ENCODE measurements at places on chromosomes 3 and 15.

GRCh38 chr3:129485721-129486663 is 42.4 kb upstream of the RHO start:
- H3K27ac ChIP-seq: peak overlapping the region; percentile 68
- H3K4me1 ChIP-seq: peaks cover 4% of the 10 kb centered on the region
- no peak overlapping the region for H3K4me3 ChIP-seq
- DNase-seq: peak; percentile 85
- peaks cover 22% of the 10 kb centered on the region for H3K36me3 ChIP-seq

- no peaks in the 10 kb centered on the region for H3K27me3 ChIP-seq
- no peak for DNase-seq
- H3K27ac ChIP-seq: no peak overlapping the region
- no peaks in the 10 kb centered on the region for H3K4me1 ChIP-seq
- H3K4me3 ChIP-seq: no peak overlapping the region
- H3K36me3 ChIP-seq: no peaks in the 10 kb centered on the region
Measured at GRCh38 chr3:124361566-124361965, 368.7 kb upstream of the UMPS start.

GRCh38 chr15:31207246-31207645 is 105.7 kb upstream of the TRPM1 start:
- H3K36me3 ChIP-seq: no peaks in the 10 kb centered on the region
- H3K27ac ChIP-seq: no peak overlapping the region
- DNase-seq: no peak
- H3K4me1 ChIP-seq: no peaks in the 10 kb centered on the region
- no peaks in the 10 kb centered on the region for H3K27me3 ChIP-seq
- H3K4me3 ChIP-seq: no peak overlapping the region

GRCh38 chr3:110625201-110625747 is 446.3 kb upstream of the NECTIN3 start:
- no peaks in the 10 kb centered on the region for H3K4me1 ChIP-seq
- H3K36me3 ChIP-seq: no peaks in the 10 kb centered on the region
- H3K27ac ChIP-seq: no peak overlapping the region
- DNase-seq: no peak
- no peaks in the 10 kb centered on the region for H3K27me3 ChIP-seq
- no peak overlapping the region for H3K4me3 ChIP-seq

GRCh38 chr15:64009798-64010261 is 36.5 kb downstream of the DAPK2 start:
- H3K27ac ChIP-seq: peak overlapping the region; percentile 70
- H3K27me3 ChIP-seq: no peaks in the 10 kb centered on the region
- peaks cover 62% of the 10 kb centered on the region for H3K4me1 ChIP-seq

- no peak overlapping the region for H3K27ac ChIP-seq
- DNase-seq: no peak
- no peaks in the 10 kb centered on the region for H3K36me3 ChIP-seq
Measured at GRCh38 chr3:123361071-123361470, 87.8 kb downstream of the ADCY5 start.

DNA sequence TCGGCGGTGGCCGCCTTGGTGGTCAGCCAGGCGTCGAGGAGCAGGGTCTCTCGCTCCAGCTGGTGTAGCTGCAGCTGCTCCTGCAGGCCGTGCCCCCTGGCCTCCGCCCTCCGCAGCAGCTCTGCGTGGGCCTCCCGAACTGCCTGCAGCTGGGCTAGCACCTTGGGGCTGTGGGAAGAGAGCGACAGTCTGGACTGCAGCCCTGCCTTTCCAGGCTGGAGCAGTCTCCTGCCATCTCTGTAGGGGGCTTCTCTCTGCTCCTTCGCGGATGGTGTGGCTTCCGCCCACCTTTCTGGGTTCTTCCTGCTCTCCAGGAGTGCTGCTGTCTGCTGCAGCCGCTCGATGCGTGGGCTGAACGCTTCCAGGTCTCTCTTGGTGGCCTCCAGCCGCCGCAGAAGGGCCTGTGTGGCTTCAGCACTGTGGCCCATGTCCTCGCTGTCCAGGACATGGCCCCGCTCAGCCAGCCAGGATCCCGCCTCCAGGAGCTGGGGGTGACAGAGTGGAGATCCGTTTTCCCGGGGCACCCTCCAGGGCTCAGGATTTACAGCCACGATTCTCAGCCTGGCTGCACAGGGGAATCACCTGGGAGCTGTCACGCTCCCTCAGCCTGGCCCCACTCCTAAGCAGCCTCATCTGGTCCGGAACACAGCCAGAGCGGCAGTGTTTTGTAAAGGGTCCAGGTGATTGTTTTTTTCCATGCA is 16.8 kb downstream of the PLA2G4B start:
- no peak for DNase-seq
- H3K4me1 ChIP-seq: peaks cover 9% of the 10 kb centered on the region
- H3K36me3 ChIP-seq: no peaks in the 10 kb centered on the region
- H3K4me3 ChIP-seq: no peak overlapping the region

GRCh38 chr15:79089890-79090486 is 592 bp downstream of the RASGRF1 start:
- no peak overlapping the region for H3K4me3 ChIP-seq
- peaks cover 25% of the 10 kb centered on the region for H3K4me1 ChIP-seq

GRCh38 chr15:80531796-80532195 is 127.6 kb downstream of the ARNT2 start:
- no peak for DNase-seq
- no peak overlapping the region for H3K4me3 ChIP-seq
- no peak overlapping the region for H3K27ac ChIP-seq
- H3K4me1 ChIP-seq: peaks cover 12% of the 10 kb centered on the region
- no peaks in the 10 kb centered on the region for H3K27me3 ChIP-seq

DNA sequence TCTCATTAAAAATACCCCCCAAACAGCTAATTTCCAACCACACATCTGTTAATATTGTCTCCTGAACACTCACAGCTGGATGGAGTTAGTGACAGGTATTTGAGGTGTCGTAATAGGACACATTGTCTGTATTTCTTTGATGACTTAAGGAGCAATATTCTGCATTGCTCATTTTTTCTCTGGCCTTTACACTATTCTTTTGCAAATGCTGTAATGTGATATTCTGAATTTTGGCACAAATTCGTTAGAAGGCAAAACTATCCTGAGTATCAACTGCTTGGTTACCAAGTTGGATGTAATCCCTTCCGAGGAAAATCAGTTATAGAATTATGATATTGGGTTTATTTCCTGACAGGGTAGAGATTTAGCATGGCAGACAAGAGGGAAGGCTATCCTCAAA is 1030.2 kb downstream of the MCTP2 start:
- H3K36me3 ChIP-seq: no peaks in the 10 kb centered on the region
- H3K4me1 ChIP-seq: peaks cover 31% of the 10 kb centered on the region
- DNase-seq: no peak
- no peak overlapping the region for H3K27ac ChIP-seq

DNA sequence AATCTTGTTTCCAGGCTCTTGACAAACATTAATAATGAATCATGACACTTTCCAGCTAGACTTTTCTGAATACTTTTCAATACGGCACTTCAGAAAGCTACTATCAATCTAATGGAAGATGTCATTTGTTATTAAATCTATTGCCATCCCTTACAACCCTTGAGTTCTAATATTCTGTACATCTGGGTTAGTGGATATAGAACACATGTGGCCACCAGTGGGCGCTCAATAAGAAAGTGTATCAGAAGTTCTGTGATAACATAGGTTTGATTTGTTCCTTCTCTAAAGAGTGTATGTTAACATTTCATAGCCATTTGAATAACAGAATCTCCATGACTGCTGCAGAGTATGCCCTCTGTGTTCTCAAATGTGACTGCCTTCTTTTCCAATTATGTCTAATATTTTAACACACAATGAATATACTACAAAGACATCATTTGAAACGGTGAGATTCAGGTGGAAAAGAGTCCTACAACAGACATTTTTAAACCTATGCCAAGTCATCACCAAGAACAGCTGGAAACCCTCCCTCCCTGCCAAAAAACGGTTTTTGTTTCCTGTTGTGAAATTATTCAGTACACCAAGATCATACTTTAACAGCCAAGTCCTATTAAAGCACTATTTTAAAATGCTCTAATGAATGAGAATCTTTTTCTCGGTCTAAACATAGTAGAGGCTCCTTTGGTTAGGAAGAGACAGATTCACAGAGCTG is 22.2 kb downstream of the ALDH1A2 start:
- no peak for DNase-seq
- H3K4me1 ChIP-seq: no peaks in the 10 kb centered on the region
- no peak overlapping the region for H3K27ac ChIP-seq
- H3K36me3 ChIP-seq: no peaks in the 10 kb centered on the region
- H3K27me3 ChIP-seq: peaks cover 6% of the 10 kb centered on the region

DNA sequence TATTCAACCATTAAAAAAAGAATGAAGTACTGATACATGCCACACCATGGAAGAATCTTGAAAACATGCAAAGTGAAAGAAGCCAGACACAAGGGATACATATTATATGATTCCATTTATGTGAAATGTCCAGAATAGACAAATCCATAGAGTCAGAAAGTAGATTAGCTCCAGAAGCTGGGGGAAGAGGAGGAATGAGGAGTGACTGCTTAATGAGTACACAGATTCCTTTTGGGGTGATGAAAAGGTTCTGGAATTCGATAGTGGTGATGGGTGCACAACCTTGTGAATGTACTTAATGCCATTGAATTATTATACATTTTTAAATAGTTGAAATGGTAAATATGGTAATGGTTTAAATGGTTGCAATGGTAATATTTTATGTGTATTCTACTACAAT is 90.6 kb upstream of the SPATA12 start:
- H3K4me3 ChIP-seq: no peak overlapping the region
- no peak for DNase-seq
- no peak overlapping the region for H3K27ac ChIP-seq
- H3K36me3 ChIP-seq: no peaks in the 10 kb centered on the region
- H3K27me3 ChIP-seq: no peaks in the 10 kb centered on the region

- H3K27ac ChIP-seq: peak overlapping the region; percentile 72
- no peak overlapping the region for H3K4me3 ChIP-seq
- no peak for DNase-seq
- no peaks in the 10 kb centered on the region for H3K27me3 ChIP-seq
- H3K4me1 ChIP-seq: peaks cover 72% of the 10 kb centered on the region
Measured at GRCh38 chr3:50267280-50267913, 1.6 kb upstream of the SEMA3B start.

DNA sequence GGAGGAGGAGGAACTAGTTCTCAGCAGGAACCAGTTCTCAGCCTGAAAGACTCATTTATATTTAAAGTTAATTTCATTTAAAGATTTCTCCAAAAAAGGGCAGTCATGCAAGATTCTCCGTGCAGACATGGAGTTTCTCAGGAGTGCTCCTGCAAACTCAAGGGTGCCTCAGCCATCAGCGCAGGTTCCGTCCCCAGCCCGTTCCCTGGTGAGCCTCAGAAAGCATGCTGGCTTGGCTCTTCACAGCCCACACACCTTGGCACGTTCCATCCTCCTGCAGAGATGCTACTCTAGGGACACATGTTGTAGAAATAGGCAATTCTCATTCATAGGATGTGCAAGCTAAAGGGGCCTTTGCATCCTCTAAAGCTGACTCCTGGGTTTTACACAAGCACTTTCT is 123.0 kb downstream of the LIPC start:
- H3K27ac ChIP-seq: no peak overlapping the region
- DNase-seq: no peak
- no peaks in the 10 kb centered on the region for H3K36me3 ChIP-seq
- no peaks in the 10 kb centered on the region for H3K4me1 ChIP-seq
- H3K4me3 ChIP-seq: no peak overlapping the region

DNA sequence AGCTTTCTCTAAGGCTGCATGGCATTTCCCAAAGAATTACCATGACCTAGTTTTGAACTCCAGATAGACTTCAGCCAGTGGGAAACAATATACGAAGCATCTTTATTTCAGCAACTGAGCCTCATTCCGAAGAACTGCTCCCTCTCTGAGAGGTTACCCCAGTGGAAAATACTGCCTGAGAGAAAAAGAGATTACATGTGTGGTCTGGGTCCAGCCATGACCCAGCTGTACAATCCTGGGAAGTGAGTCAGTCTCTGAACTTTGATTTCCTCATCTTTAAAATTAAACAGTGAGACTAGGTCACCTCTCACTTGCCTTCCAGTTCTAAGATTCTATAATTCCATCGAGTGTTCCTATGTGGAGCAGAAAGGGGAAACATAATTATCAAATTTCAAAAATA is 42.4 kb downstream of the TNIK start:
- H3K4me3 ChIP-seq: no peak overlapping the region
- no peaks in the 10 kb centered on the region for H3K36me3 ChIP-seq

- no peak for DNase-seq
- H3K4me1 ChIP-seq: no peaks in the 10 kb centered on the region
- no peak overlapping the region for H3K27ac ChIP-seq
- H3K36me3 ChIP-seq: no peaks in the 10 kb centered on the region
Measured at GRCh38 chr15:32677238-32677750, 35.8 kb downstream of the SCG5 start.

DNA sequence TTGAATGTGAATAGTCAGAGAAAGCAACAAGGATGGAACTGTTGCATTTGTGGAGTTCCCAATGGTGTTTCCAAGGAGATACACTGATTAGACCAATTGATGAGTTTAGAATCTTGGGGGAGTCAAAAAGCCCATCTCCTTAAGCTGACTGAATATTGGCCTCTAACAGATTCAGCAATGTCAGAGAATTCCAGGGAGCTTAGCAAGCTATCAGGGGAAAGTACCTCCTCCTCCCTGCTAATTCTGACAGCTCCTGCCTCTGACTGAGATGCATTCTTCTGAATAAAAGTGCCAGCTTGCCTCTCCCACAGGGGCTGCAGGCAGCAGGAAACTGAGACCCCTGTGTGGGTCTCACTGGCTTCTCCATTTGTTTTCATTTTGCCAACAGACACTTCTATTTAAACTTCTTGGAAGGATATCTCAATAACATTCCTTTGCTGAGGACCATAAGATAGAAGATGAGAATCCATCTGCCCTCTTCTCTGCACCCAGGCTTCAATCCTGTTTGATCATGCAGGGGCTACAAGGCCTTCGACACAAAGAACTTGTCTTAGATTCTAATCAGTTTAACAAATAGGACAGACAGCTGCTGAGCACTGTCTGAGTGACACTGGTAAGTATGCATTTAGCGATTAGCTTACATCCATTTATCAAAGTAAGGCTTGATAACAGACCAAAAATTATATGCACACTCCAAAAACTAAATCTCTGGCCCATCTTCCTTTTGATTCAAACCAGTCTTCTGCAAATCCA is 1080.8 kb downstream of the TUSC7 start:
- no peak overlapping the region for H3K4me3 ChIP-seq
- H3K27ac ChIP-seq: no peak overlapping the region
- no peaks in the 10 kb centered on the region for H3K36me3 ChIP-seq
- no peak for DNase-seq

DNA sequence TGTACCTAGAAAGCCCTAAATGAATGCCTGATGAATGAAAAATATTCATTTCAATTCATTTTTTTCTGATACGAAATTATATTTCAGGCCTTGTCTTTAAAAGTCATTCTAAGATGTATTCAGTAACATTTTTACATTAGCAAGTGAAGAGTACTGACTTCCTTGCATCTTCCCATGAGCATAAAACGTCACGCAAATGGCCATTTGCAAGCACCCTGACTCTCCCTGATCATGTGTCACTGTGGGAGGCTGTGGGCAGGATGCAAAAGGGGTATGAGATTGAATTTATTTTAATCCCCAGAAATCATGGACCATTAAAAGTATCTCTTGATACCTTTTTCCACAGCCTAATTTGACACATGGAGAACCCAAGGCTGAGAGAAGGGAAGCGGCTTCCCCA is 105.0 kb downstream of the BDH1 start:
- no peak overlapping the region for H3K4me3 ChIP-seq
- H3K27ac ChIP-seq: no peak overlapping the region
- H3K4me1 ChIP-seq: peaks cover 3% of the 10 kb centered on the region

Data from spleen (tissue), 13 donors.